Neural progenitor cell (in vitro differentiated cells): ENCODE measurements at places on chromosomes 12 and 14. TPM values are rescaled to one million over a fixed set of nuclear protein-coding genes. Genes with fewer than 3 reads are reported as not detected.

The KCNA1 gene
- 1.4 and 3.1 TPM in 2 replicates for total RNA-seq

The RASAL1 gene
- 0.50 and 1.4 TPM in 2 replicates for total RNA-seq

The FOXM1 gene
- total RNA-seq = 38.2 and 50.9 TPM in 2 replicates

The POTEG gene
- total RNA-seq = not detected in 2 replicates

The UNC79 gene
- total RNA-seq = 2.1 and 2.2 TPM in 2 replicates

The SRGAP1 gene
- 1.5 and 3.0 TPM in 2 replicates for total RNA-seq

The DDX24 gene
- 113 and 153 TPM in 2 replicates for total RNA-seq

The PRH1 gene
- total RNA-seq = 24.1 and 30.3 TPM in 2 replicates

The PWP1 gene
- 52.0 and 63.0 TPM in 2 replicates for total RNA-seq

DNA sequence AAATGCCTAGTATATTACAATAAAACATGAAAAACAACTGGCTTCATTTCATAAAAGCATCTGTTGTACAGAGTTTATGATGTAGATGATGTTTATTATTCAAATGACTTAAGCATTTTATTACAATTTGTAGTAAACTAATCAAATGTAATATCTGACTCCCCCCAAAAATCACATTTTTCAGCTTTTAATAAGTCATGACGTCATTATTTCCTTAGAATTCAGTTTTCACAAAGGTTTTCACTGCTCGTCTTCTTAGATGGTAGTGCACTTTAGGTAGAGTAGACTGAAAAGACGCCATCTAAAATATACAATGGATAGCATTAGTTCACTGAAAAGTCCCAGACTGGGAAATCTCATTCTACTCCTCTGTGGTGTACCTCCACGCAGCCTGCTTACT is 181.5 kb downstream of the ACSS3 start:
- DNase-seq = no peak

DNA sequence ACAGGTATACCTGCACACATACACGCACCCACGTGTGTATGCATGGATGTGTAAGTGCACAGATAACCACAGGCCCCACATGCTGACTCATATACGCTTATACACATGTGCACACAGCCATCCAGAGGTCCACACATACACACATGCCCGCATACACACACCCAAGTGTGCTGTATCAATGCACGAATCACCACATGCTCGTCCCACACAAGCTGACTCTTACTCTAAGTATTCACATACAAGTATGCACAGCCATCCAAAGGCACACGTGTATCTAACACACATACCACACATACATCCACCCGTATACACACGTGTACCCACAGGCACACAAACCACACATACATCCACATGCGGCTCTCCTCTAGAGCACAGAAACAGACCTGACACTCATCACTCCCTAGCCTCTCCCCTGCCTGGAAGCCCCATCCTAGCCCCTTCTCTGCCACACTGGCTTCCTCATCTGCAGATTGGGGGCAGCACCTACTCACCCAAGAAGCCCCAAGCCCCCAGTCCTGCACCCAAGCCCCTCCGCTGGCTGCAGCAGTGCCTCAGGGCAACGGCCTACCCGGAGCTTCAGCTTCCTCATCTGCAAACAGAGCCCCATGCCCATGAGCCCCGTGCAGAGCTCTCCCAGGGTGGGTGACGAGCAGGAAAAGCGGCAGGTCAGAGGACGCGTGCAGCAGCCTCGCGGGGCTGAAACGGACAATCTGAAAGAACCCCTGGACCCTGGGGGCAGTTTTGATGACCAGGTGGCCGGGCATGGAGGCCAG is 105.4 kb downstream of the NCOR2 start:
- DNase-seq = no peak

GRCh38 chr14:46840944-46841720 is 189.6 kb upstream of the RPL10L start:
- DNase-seq = no peak

- no peak for DNase-seq
These were observed 9.1 kb downstream of the LACRT start for GRCh38 chr12:54625598-54625997.

DNA sequence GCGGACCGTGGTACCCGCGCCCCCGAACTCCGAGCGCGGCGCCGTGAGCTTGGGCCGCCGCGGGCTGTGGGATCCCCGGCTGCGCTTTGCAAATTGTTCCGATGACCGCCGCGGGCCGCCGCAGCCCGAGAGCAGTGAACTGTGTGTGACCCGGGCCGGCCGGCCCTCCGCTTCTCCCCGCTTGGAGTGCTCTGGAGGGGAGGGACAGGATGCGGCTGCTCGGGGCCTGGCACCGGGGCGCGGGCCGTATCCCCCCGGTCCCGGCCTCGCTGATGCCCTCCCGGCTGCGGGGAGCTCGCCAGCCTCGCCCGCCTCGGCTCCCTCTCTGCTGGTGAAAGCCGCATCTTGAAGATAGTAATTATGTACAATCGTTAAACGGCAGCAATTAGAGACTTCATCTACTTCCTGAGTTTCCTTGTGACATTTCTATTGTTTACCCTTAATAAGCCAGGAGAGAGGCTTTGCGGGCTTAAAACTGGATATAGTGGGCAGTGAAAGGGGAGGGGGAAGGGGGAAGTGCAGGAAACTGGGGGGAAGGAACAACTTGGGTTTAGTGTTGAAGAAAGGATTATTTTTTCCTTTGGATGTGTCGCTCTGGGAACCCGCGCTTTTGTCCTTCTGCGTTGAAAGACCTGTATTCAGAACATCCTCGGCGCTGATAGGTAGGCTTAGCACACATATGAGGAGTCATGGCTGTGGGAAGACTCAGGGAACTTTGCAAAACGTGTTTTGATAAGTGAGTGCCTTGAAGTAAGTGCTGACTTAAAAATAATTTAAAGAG is 1.2 kb downstream of the PELI2 start:
- DNase-seq = peak; percentile 71

- DNase-seq = no peak
These were observed 118.1 kb upstream of the FOXN3 start for GRCh38 chr14:89534902-89535685.

DNA sequence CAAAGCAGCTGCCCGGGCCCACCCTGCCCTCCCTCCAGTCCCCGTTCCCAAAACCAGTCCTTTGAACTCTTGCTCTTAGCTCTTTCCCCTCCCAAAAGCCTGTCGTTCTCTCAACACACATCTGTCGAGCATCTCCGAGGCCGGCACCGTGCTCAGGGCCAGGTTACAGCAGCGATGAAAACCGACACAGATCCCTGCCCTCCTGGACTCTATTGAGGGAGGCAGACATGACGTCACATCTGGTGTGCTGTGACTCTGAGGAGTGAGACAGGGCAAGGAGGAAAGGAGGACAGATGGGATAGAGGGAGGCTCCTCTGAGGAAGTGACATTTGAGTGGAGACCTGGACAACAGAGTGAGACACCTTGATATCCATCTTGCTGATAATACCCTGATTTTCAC is 34.6 kb upstream of the PWP1 start:
- no peak for DNase-seq

GRCh38 chr12:95548539-95549391 is 2.5 kb downstream of the USP44 start:
- DNase-seq = peak; percentile 91

GRCh38 chr12:19659501-19659900 is 220.2 kb downstream of the AEBP2 start:
- no peak for DNase-seq

GRCh38 chr12:100356644-100357223 is at the start of gene SLC17A8:
SLC17A8 (plus strand) TSS chr12:100357074; CDS start chr12:100357392, 318 bp downstream.
- peak; percentile 77 for DNase-seq

GRCh38 chr12:79547044-79547734 is 143.6 kb downstream of the PAWR start:
- peak; percentile 84 for DNase-seq

DNA sequence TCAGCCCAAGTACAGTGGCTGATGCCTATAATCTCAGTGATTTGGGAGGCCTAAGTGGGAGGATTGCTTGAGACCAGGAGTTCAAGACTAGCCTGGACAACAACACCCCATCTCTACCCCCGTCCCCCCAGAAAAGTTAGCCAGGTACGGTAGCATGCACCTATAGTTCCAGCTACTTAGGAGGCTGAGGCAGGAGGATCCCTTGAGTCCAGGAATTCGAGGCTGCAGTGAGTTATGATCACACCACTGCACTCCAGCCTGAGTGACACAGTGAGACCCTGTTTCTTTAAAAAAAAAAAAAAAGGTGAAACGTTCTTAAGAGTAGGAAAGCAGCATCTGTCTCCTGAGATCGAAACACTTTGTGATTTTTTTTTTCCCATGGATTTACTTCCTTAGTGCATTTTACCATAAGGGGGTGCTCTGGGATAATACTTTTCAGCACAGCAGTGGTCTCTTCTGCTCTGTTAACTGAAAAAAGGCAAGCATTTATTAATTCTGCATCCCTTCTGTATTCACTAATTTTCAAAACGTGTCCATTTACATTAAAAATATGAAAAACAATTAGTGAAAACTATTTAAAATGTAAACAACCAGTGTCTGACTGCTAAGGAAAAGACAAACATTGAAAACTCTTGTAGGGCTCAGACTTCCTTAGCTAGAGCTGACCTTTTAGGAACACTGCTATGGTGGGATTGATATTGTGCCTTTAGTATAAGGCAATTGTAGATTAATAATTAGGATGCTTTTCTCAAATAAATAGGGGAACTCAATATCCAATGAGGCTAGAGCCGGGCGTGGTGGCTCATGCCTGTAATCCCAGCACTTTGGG is 31.2 kb upstream of the USP44 start:
- DNase-seq = peak; percentile 39

GRCh38 chr12:24600996-24601395 is 347.9 kb downstream of the BCAT1 start:
- no peak for DNase-seq

GRCh38 chr12:46492471-46493085 is 120.0 kb upstream of the SLC38A2 start:
- DNase-seq = no peak

GRCh38 chr12:113477171-113477841 is 5.6 kb upstream of the LHX5 start:
- peak; percentile 69 for DNase-seq

DNA sequence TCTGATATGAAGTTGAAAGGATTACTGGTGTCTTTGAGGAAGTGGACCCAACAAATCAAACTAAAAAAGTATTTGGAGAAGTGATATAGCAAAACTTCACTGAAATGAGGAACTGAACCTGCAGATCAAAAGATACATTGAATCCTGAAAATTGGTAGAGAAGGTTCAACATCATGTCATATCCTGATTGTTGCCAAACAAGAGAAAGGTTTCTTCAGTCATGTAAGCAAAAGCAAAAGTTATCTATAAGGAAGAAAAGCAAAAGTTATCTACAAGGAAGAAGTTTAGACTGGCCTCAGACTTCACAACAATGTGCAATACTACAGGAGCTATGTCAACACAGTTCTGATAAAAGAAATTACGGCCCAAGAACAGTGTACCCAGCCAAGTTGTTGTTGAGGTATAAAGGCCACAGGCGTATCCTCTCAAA is 142.7 kb downstream of the RAD51B start:
- no peak for DNase-seq

DNA sequence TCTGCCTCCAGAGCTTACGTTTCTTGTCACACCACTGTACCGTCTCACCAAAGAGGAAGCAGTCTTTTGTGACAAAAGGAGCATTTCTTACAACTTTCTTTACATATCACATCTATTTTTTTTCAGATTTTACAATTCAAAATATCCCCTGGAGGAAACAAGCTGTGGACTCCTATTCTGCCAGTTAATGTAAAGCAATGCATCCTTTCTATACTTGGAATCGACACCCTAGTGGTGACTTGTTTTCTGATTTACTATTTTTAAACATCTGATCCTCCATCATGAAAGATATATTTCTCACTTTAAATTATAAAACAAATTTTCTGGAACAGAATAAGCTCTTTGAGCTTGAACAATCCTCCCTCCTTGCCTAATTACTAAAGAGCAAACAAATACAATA is 34.8 kb downstream of the AICDA start:
- no peak for DNase-seq

DNA sequence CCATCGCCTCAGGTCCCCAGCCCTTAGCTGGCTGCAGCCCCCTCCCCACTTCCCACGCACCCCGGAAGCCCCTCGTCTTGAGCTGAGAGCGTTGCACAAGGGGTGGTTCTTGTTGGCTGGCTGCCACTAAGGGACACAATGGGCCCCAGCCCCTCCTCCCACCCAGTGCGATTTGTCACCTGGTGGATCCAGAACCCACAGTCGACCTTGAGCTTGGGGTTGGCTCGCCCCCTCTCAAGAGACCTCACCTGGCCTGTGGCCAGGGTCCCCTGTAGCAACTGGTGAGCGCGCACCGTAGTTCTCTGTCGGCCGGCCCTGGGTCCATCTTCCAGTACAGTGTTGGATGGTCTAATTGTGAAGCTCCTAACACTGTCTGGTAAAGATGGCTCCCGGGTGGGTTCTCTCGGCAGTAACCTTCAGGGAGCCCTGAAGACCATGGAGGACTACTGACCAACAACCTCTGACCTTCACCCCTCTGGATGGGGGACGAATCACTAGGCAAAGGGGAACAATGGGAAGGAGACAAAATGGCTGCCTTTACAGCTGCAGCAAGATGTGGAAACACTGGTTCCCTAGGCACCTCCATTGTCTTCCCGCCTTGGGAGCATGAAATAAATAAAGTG is 6.6 kb downstream of the PHB2 start:
- DNase-seq = no peak

GRCh38 chr12:16002880-16003279 is 91.7 kb downstream of the DERA start:
- DNase-seq = no peak

- peak; percentile 92 for DNase-seq
These were observed at the start of gene ACSS3 for GRCh38 chr12:81077686-81078441. ACSS3 (plus strand) TSS chr12:81078079; CDS start chr12:81078121, 42 bp downstream.

- DNase-seq = peak; percentile 69
These were observed 28.5 kb downstream of the PAH start for GRCh38 chr12:102888511-102888910.

DNA sequence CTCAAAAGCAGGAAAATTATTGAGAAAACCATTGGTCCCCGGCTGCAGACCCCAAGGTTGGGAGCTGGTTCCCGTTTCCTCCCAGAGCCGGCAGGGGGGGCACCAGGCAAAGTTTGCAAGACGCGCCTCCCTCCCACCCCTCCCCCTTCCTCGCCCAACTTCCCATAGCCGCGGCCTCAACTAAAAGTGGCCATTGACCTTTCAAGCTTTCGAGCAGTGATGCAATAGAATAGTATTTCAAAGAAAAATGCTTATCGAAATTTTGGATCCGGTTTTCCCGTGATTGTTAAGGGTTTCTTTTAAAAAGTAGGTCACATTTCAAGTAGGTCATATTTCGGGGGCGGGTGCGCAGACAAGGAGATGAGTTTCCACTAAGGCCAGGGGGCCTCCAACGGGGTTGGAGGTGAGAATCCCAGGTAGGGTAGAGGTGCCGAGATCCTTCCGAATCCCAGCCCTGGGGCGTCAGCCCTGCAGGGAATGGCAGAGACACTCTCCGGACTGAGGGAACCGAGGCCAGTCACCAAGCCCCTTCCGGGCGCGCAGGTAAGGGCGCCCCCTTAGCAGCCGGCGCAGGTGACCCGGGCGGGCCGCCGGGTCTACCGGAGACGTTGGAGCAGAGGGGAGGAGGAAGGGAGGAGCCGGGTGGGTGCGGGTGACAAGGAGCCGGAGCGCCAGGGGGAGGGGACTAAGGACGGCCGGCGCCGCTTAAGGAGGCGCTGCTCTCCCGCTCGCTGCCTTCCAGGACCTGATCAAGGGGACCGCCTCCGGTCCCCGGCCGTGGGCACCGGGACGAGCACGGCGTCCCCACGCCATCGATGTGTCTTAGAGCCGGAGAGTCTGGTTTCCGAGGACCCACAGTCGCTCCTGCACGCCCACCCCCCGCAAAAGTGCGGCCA is 2.6 kb upstream of the SOCS2 start:
- peak; percentile 93 for DNase-seq
